ENCODE measurements at places on chromosomes 7 and 10.

DNA sequence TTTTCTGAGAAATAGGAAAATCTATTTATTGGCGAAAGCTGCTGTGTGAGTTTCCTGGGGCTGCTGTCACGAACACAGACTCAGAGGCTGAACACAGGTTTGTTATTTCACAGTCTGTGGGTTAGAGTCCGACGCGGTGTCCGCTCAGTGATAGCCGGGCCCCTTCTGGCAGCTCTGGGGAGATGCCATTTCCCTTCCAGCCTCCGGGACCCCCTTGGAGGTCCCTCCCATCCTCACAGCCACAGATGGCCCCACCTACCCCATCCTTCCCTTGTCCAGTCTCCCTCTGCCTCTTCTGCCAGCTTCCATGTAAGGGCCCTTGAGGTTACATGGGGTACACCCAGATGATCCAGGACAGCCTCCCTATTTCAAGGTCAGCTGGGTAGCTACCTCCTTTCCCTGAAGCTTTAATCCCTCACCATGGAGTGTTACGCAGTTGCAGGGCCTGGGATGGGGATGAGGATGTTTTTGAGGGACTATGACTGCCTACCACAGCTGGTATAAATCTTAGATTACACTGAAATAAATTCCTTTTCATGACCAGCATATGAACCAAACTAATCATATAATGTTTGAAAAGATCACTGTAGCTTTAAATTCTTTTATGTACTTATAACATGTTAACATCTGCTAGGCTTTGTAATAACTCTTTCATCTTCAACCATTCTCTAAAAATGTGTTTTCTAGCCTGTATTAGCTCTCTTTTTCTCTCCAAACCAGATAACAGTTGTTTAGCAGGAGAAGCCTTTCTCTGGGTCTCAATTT lies 98.5 kb downstream of the WDR37 start:
- DNase-seq: no peak

DNA sequence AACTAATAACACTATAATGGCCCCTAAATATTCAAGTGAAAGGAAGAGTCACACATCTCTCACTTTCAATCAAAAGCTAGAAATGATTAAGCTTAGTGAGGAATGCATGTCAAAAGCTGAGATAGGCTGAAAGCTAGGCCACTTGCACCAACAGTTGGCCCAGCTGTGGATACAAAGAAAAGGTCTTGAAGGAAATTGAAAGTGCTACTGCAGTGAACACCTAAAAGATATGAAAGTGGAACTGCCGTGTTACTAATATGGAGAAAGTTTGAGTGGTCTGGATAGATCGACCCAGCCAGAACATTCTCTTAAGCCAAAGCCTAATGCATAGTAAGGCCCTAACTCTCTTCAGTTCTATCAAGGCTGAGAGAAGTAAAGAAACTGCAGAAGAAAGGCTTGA lies 12.1 kb upstream of the SNX13 start:
- DNase-seq: no peak

DNA sequence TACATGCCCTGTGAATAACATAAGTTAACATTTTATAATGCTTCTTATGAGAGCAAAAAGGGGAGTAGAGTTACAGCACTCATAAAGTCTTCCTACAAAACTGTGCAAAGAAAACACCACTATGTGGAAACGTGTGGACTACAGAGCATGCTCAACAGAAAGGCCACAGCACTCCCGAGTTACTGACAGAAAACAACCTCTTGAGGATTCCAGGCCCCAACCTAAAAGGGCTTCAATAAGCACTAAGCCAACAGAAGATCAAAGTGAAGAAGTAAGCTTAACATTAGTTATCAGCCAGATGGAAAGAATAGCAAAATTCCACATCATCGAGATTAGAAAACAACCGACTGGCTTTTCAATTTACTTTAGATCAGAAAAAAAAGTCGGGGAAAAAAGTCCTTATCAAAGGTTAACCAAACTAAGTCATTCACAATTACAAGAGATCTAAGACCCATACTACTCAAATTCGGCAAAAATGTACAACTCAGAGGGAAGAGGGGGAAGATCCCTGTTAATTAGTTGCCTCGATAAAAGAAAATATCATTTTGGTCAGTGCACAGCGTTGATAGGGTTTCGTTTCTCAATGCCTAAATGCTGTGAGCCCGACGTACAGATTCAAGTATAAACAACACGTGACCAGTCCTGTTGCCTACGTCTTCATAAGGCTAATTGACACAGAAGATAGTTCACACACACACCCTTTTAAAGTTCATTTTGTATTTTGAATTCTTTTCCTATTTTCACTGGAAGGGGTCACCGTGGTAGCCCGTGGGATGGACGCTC lies 1.4 kb downstream of the KBTBD2 start:
- no peak for DNase-seq

- DNase-seq: no peak
Observed at GRCh38 chr10:102467318-102467717, 16.0 kb upstream of the C10orf95 start.

DNA sequence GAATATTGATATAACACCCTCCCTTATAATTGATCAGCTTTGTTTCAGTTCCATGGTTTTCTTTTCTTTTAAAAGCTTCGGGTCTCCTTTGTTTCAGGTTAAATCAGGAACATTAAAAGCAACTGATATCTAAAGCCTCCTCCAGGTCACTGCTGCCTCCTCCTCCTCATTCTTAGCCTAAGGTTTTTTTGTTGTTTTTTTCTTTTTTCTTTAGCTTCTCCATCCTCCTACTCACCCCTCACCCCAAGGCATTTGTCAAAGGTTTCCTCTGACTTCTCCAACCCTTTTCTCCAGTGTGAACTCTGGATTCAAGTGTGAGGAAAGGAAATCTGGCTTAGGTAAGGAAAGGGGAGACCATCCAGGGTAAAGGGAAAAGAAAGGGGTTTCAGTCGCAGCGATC lies 420.2 kb upstream of the NFE2L3 start:
- no peak for DNase-seq

GRCh38 chr10:108787932-108788331 lies 1135.4 kb downstream of the XPNPEP1 start:
- DNase-seq: no peak

GRCh38 chr7:37009125-37009675 lies 284.9 kb upstream of the AOAH start:
- no peak for DNase-seq

- no peak for DNase-seq
Observed at GRCh38 chr7:39688611-39689480, 65.5 kb downstream of the RALA start.

DNA sequence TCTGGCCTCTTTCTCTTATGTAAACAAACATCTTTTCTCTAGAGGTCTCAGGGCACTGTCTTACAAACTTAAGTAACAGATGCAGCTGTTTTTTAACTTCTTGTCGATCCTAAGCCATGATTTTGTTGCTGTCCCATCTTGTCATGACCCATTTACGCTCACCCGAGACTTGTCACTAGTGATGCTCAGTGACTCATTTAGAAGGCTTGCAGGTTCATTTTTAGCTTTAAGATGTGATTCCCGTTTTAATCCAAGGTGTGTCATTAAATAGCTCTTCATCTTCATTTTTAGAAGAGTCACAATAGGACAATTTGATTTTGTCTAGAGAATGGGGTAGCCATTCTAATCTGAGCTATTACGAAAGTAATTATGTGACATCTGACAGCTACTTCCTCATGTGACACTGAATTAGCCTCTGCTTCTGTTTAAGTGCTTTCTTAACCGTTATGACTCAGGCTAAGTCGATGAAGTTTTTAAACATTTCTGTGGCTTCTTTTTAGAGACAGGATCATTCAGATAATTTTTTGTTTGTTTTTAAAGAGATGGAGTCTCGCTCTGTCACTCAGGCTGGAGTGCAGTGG lies 42.7 kb downstream of the SPDYE5 start:
- no peak for DNase-seq

- no peak for DNase-seq
Observed at GRCh38 chr10:69972981-69973397, 79.7 kb upstream of the MACROH2A2 start.

- DNase-seq: no peak
Observed at GRCh38 chr10:10831085-10831484, 186.6 kb upstream of the CELF2 start.

DNA sequence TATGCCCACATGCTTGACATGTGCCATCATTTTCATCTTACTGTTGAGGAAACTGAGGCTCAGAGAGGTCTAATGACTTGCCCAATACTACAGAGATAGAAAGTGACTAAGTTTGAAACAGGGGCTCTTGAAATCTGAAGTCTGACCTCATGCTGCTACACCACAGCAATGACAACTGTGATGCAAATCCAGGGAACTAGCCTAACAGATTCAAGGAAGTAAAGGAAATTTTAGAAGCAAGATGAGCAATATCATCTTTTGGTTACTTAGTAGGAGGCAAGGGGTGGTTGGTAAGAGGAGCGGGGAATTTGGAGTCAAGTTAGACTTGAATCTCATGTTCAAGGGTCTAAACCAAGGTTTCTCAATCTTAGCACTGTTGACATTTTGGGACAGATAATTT lies 26.3 kb upstream of the OSBPL3 start:
- DNase-seq: no peak

- DNase-seq: no peak
Observed at GRCh38 chr10:124340033-124340760, 78.5 kb downstream of the OAT start.

DNA sequence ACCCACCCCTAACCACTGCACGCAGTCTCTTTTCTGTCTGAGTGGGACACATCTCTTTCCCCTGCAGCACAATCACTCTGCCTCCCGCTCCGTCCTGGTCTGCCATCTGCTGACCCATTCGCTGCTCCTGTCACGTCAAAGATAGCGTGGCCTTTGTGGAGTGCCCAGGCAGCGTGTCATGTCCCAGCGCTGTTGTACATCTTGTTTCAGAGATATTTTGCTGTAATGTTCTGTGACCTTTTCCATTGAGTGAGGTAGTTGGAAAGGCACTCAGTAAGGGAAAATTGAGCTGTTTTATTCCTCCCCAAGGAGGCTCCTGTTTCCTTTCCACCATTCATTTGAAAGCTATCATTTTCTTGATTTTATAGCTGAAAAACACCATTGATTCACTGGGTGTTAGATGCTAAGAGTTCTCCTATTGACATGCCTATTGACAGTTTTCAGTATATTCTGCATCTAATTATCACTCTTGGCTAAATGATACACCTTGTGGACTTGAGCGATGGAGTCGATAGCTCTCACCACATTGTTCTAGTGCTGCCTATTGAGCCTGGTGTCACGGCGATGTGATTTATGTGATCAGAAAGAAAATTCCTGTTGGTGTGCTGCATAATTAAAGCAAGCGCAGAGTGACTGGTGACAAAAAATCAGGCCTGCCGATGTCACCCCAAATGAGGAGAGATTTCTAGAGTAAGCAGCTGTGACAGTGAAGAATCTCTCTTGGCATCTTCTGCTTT lies 372.6 kb downstream of the LRMDA start:
- DNase-seq: no peak

GRCh38 chr10:1628757-1629156 lies 108.6 kb downstream of the ADARB2 start:
- no peak for DNase-seq

DNA sequence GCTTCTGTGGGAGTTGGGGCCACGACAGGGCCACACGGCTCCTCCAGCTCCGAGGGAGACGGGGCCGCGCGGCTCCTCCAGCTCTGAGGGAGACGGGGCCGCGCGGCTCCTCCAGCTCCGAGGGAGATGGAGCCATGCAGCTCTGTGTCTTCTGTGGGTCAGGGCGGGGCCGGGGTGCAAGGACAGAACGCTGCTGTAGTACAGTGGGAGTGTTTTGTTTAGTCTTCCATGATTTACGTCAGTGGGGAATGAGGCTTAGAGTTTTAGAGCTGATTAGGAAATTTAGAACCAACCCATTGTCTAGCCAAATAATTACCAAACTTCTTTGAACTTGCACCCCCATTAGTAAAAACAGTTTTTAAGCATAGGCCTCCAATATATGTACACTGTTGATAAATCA lies 32.9 kb upstream of the PRKAR1B start:
- DNase-seq: no peak

- no peak for DNase-seq
Observed at GRCh38 chr7:44391171-44391570, 65.8 kb upstream of the CAMK2B start.

GRCh38 chr7:4783762-4784351 lies 8.4 kb downstream of the AP5Z1 start:
- no peak for DNase-seq

DNA sequence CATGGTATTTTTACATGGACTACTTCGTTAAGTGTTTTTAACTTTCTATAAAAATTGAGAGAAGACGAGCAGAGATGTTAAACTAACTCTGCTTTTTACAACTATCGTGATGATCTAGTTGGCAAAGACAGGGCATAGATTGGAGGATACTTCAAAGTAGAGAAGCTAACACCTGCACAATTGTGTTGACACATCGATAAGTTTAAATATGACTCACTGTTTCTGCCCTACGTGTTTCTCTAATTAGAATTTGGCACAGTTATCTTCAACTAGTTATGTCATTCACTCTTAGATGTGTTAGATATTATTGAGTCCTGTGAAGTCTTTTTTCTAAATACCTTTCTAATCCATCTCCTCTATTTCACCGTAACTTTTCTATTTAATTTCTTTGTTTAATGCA lies 68.5 kb upstream of the FERD3L start:
- DNase-seq: no peak

- DNase-seq: no peak
Observed at GRCh38 chr10:89069589-89069988, 79.0 kb downstream of the FAS start.

DNA sequence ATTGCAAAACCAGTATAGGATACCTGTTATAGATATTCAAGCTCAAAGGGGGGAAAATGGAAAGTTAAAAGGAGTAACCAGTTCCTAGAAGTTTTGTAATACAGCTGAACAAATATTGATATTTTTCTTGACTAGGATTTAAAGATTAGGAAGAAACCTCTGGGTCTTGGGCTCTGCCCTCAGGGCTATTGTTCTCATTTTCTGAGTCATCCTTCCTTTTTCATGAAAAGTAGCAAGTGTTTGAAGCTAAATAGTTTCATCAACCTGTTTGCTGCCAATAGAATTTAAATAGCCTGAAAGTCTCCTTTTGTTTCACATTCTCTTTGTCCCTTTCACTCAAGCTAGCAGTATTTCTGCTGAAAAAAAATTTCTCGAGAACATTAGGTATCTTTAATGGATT lies 1061.1 kb upstream of the GHITM start:
- no peak for DNase-seq

- no peak for DNase-seq
Observed at GRCh38 chr10:48765039-48765438, 80.4 kb downstream of the WDFY4 start.

DNA sequence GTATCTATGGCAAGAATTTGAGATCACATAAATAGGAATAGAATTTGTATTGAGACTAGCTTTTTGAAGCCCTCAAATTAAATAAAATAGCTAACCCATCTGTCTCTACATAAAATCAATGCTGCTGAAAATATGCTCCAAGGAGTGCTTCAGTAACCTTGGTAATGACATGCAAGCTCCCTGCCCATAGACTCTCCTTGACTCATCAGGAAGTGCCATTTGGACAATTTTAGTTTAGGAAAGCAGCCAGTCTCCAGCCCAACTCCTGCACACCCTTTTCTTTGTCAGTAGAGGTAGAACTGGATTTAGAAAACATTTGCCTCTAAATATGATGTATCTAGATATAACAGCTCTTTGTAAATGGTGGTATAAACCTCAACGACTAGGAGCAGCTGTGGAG lies 69.9 kb upstream of the PTPRZ1 start:
- DNase-seq: no peak

Data from stimulated activated CD8-positive, alpha-beta memory T cell treated with anti-CD3 and anti-CD28 coated beads, Interleukin-4, amount 100 ng/mL, for 4 hours (primary cell).